ENCODE measurements at places on chromosomes 3 and 15.

- no peak for DNase-seq
Measured at GRCh38 chr3:29072611-29073010, 208.3 kb upstream of the RBMS3 start.

DNA sequence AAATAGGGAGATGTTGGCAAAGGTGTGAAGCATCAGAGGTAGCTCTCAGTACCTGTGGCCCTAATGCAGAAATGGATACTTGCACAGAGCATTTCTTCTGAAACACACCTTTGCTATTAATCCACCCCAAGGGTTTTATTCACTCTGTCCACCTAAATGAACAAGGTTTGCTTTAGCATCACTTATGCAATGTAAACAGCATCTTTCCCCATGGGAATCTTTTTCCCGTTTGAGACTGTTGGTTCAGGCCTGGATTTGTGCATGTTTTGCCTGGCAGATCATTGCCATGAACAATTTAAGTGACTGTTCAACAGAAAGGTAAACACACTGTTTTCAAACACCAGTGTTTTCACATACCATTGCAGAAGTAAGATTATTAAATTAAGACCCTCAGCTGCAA, 508.3 kb downstream of the SOX2 start:
- DNase-seq = no peak

GRCh38 chr15:32134842-32135241, 104.5 kb downstream of the CHRNA7 start:
- no peak for DNase-seq

- DNase-seq = no peak
Measured at GRCh38 chr3:172201136-172201869, 161.9 kb downstream of the FNDC3B start.

GRCh38 chr3:60386306-60386705, 864.9 kb downstream of the FHIT start:
- DNase-seq = no peak

GRCh38 chr3:160564949-160565441, 376 bp downstream of the KPNA4 start:
- peak; percentile 32 for DNase-seq

DNA sequence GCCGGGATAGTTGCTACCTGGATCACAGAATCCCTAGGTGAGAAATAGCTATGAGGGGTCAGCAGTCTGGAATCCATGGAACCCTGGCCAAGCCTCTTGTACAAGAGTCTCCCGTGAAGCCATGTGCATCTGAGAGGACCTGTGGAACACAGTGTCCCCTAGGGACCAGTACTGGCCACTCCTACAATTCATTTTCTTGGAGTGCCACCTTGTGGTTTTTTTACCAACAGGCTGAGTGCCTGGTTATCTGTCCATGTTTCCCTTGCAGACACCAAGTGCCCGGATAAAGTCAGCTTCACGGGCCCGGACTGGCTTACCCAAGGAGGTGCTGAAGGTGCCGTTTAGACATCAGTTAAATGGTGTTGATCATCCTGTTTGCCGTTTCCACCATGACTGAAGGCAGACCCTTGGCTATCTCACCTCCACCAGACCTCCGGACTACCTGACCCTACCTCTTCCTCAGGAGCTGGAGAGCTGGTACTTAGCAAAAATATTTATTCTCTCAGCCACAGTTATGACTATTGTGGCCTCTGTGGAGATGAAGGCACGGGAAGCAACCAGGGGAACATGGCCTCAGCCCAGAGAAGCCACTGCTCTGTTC, 93.9 kb downstream of the RBPMS2 start:
- DNase-seq = no peak

DNA sequence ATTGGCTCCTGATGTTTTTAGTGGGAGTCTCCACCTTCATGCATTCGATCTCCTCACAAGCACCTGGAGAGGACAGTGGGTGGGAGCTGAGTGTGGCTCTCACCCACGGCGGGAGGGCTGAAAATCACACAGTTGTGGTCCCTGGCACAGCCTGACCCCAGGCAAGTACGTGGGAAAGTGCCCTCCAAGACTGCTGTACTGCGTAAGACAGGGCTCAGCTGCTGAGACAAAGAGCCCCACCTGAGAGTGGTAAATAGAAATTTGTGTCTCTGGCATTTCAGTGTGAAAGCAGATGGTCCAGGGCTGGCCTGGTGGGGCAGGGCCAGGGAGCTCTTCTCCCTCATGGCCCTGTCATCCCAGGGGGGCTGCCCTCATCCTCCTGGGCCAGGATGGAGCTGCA, 77.4 kb upstream of the IQSEC1 start:
- DNase-seq = no peak

DNA sequence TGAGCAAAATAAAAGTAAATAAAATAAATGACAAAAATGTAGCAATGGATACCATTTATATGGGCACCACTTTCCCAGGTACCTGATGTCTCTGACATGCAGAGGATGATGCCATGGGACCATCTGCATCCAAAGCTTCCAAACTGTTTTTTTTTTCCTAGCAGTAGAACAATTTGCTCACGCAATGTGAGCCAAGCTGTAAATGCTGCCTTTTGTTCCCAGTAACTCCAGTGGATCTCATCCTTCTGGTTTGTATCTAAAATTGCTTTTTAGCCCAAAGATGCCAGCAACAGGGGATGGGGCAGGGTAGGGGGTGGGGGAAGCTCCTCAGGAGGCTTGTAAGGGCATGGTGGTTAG, 32.7 kb downstream of the SLC12A8 start:
- no peak for DNase-seq

DNA sequence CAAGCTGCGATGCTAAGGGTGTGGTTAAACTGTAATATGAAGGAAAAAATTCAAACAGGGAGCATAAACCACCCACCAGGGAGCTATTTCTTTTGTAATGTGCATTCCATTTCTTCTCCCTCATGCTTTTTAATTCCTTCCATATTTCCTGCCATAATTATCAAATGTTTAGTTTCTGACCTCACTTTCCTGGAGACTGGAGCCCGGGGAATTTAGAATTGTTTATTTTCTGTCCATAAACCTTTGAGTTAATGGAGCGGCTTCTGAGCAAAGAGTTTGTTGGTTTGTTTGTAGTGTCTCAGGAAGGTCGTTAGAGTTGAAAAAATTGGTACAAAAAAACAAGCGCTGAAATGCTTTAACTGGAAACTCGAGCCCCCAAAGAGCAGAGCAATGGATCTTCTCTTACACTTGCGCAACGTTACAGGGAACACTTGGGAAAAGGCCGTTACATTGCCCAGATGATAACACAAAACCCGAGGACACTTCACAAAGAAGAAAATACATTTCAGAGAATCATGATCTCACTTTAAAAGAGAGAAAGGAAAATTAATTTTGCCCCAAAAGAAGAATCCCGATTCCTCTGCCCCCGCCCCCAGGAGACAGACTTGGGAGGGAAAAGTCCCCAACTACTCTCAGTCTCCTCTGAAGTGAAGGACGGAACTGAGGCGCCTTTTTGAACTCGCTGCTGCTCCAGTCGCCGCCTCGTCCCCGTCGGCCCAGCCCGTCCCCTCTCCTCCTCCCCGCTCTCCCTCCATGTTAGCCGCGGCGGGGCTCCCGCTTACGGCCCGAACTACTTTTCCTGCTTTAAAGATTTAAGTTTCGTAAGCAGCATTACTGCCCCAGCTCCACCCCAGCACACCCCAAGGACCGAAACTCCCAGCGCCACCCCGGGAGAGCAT, 842 bp downstream of the FSTL1 start:
- DNase-seq = no peak

- DNase-seq = no peak
Measured at GRCh38 chr3:109023656-109024254, 70.1 kb upstream of the GUCA1C start.

DNA sequence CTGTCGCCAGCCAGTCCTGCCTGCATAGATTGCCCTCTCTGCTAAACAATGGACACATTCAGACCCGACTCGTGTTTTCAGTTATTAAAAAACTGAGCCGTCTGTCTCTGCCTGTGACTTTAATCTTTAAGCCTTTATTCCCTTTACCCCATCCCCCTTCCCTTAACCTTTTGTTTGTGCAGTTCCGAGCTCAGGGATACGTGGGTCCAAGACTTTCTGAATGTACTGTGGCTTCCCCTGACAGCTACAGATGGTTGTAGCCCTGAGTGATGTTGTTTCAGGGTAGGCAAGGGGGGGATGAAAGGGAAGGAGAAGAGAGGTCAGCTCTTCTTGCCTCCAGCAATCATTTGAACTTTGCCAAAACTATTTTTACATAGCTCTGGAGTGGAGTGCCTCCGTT, 44.6 kb downstream of the EEFSEC start:
- DNase-seq = no peak

- no peak for DNase-seq
Measured at GRCh38 chr15:71304681-71305080, 189.4 kb downstream of the THSD4 start.

DNA sequence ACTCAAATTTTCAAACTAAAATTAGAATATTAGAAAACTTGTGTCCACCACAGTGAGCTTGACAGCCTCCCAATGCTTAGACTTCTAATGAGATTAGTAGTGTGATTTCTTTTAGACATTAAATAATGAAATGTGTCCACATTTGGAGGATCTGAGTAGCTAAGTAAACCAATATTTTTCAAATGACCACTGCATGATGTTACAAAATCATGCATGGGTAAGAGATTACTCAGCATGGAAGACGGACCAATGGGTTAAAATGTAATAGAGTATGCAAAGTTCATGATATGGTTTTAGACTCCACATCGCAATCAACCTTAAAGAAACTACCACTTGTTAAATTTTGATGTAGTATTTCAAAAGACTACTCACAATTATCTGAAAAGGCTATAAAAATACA, 130.6 kb downstream of the IMPG2 start:
- no peak for DNase-seq

- no peak for DNase-seq
Measured at GRCh38 chr3:154029926-154030325, 91.3 kb upstream of the ARHGEF26 start.

- DNase-seq = no peak
Measured at GRCh38 chr3:51710631-51711351, 3.9 kb downstream of the GRM2 start.

DNA sequence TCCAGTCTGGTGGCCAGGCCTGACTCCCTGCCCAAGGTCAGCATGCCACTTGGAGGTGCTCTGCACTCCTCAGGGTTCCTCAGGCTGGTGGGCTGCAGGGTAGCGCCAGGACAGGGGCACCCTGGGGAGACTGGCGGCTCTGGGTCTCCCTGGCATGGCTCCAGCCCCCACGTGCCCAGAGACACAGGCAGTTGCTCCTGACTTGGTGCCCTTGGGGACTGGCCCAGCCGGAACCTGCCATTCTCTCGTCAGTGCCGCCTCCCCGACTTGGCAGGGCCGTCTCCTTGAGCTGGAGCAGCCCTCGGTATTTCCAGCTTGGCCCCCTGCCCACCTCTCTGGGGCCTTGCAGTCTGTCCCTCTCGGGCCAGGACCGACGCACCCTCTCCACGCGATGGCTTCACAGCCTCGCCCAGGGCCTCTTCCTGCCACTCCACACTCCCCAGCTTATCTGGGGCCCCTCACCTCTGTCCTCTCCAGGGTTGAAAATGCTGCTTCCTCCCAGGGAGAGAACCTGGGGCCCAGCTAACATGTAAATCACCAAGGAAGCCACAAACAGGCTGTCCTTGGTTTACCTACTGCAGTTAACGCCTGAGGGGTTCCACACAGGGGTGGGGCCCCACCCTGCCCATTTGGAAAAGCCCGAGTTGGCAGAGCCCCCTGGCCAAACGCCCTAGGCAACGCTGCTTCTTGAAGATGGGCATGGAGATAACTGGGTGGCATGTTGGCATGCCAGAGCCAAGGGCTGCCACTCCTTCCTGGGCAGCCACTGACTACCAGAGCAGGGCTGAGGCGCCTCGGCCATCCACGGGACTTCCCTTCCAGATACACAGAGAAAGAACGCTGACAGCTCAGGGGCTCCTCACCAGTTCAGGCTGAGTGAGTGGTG, 61.4 kb downstream of the SMAD6 start:
- DNase-seq = no peak

DNA sequence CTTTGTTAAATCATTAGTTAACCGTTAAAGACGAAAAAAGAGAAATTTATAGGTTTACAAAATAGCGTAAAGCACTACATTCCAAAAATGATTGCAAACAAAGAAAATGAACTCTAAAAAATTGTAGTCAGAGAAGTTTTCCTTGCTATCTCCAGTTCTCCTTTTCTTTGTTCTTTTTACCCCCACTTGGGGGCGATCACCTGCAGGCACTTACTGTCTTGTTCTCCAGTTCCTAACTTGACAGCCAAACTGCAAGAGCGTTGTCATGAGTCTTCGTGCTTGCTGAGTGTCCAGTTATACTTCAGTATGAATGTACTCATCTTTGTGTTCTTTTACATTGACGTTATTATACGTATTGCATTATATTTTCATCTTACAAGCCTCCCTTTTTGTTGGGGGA, 54.5 kb downstream of the CHD2 start:
- DNase-seq = no peak

- no peak for DNase-seq
Measured at GRCh38 chr3:29312960-29313452, 32.1 kb downstream of the RBMS3 start.

DNA sequence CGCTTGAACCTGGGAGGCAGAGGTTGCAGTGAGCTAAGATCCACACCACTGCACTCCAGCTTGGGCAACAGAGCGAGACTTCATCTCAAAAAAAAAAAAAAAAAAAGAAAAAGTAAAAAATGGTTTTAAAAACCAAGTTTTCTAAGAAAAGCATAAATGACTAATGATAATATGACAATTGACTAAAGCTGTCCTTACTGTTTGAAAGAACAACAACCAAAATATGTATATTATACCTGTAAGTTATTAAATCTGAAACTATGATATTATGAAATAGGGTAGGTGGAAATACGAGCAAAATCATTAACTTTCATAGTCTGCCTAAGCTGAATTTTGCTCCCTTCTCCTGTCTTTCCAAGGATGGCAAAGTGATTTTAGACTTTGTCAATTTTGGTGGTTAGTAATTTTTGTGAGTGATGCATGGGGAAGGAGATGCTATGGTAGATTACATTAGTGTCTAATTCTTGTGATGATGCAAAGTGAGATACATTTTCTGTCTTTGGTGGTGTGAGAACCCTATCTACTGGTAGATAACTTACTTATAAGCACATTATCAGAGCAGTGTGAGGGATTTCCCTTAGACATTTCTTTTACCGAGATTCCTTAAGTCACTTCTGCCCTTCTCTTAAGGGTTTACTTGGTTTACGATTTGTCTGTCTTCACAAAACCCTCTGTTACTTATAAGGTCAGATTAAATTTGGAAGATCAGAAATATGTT, 10.6 kb upstream of the CHD2 start:
- DNase-seq = no peak

GRCh38 chr15:87743562-87743961, 513.0 kb downstream of the NTRK3 start:
- DNase-seq = no peak

- no peak for DNase-seq
Measured at GRCh38 chr3:188305220-188305619, 151.3 kb downstream of the LPP start.

DNA sequence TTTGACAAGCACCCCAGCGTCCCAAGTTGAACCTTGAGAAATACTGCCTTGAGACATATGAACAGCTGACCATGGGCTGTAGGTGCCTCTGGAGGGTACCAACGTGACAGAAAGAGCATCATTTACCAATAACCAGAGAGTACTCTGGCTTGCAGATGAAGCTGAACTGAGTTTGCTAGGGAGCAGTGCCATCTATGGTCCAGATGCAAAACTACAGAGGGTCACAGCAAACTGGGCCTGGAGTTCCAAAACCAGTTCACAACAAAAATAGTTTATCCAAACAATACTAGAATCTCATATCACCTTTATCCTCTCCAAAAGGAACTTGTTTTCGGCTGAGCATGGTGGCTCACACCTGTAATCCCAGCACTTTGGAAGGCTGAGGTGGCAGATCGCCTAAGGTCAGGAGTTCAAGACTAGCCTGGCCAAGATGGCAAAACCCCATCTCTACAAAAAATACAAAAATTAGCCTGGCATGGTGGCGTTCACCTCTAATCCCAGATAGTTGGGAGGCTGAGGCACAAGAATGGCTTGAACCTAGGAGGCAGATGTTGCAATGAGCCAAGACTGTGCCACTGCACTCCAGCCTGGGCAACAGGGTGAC, 69.3 kb downstream of the CHAC1 start:
- no peak for DNase-seq

Measured in stimulated activated CD8-positive, alpha-beta memory T cell treated with anti-CD3 and anti-CD28 coated beads, Interleukin-4, amount 100 ng/mL, for 1 hour (primary cell).